ENCODE measurements at places on chromosomes 2 and 18.

DNA sequence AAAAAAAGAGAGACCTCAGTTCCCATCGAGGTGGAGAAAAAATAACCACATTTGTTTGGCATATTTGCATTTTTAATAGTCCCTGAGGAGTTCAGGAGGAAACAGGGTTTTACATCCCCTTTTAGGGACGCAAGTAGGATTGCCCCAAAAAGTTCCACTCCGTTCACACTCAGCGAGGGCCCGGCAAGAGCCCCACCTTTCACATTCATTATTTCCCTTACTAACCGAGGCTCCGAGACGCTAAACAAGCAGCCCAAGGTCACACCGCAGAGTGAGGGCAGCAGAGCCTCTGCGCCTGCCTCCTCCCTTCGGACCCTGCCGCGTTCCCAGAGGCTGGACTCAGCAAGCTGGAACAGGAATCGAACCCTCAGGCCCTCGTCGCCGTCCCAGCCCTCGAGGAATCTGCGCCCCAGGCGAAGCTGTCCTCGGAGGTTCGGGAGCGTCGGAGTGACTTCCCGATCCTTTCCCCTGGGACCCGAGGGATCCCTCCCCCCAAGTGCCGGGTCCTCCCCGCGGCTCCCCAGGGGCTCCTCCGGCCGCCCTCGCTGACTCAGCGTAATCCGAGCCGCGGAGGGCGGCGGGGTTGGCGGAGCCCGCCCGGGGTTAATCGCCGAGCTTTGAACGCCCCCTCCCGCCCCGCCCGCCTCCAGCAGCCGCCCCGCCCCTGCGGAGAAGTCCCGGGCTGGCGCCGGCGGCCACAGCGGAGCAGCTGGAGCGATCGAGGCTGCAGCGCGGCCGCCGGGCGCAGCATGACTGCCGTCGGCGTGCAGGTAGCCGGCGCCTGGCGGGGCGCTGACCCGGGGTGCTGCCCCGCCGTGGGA lies at the start of gene TMEM37:
Gene TMEM37 (plus strand): TSS at position 700 of the 821 bp plus-strand sequence. CDS start 50 bp downstream, at position 750.
- DNase-seq = no peak

DNA sequence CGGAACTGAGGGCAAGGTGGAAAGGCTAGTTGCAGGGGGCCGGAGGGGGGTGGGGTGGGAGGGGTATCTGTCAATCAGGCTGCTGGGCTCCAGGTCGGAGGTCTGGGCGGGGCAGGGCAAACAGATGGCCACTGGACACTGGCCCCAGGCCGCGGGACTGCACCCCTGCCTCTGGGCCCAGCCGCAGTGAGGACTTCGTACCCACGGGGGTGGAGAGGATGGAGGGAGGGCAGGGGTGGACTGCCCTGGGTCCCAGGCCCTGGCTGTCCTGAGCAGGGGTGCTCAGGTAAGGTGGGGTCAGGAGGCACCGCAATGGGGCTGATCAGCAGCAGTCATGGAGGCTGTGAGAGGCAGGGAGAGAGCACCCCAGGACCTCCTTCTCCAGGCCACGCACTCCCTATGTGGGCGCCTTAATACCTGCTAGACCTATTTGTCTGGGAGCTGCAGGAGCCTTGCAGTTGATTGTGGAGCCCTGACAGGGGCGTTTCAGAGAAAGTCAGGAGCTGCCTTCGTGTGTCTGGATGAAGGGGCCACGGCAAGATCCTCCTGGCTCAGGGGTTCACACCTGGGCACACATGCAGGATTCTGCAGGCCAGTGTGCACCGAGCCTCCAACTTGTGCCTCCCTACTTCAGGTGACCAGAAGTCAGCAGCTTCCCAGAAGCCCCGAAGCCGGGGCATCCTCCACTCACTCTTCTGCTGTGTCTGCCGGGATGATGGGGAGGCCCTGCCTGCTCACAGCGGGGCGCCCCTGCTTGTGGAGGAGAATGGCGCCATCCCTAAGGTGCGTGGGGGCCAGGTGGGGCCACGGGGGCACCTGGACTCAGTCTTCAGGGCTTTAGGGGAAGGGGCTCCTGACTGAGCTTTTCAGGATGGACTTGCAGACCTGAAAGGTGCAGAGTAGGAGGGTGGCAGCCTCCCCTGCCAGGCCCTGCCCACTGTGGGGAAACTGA lies 1.5 kb downstream of the CTDSP1 start:
- DNase-seq = no peak

- no peak for DNase-seq
These were observed 30.6 kb downstream of the TMEM131 start for GRCh38 chr2:97965116-97965515.

DNA sequence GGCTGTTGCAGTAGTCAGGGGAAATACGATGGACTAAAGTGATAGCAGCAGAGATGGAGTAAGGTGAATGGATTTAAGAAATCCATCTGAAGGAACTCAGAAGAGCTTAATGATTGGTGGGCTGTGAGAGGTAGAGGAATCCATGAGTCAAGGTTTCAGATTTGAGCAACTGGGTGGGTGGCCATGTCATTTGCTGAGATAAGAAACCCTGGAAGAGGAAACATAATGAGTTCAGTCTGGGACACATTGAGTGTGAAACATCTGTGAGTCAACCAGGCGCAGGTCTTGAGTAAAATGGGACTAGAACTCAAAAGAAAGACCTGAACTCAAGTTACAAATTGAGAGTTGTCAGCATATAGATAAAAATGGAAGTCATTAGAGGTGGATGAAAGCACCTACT lies 19.7 kb upstream of the ASNSD1 start:
- DNase-seq = no peak

DNA sequence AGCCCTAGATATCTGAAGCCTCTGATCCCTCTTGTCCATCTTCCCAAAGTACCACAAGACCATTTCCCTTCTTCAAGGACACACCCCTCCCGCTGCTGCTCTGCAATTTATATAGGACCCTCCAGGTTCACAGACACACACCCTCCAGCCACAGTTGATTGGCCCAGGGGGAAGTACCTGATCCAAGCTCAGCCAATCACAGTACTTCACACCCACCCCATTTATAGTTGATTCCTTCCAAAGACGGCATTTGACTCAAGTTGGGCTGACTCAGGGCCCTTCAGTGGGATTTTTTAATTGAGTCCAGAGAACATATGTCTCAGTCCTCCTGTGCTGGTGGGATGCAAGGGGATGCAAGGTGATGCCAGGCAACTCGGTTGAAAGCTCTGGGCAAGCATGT lies 59.2 kb downstream of the GYPC start:
- no peak for DNase-seq

GRCh38 chr2:24970483-24971285 lies 1.1 kb downstream of the DNAJC27 start:
- DNase-seq = no peak

GRCh38 chr2:217615171-217615570 lies 387.6 kb downstream of the TNS1 start:
- DNase-seq = no peak

GRCh38 chr18:75203416-75204268 lies 5.3 kb downstream of the PTGR3 start:
- peak; percentile 92 for DNase-seq

DNA sequence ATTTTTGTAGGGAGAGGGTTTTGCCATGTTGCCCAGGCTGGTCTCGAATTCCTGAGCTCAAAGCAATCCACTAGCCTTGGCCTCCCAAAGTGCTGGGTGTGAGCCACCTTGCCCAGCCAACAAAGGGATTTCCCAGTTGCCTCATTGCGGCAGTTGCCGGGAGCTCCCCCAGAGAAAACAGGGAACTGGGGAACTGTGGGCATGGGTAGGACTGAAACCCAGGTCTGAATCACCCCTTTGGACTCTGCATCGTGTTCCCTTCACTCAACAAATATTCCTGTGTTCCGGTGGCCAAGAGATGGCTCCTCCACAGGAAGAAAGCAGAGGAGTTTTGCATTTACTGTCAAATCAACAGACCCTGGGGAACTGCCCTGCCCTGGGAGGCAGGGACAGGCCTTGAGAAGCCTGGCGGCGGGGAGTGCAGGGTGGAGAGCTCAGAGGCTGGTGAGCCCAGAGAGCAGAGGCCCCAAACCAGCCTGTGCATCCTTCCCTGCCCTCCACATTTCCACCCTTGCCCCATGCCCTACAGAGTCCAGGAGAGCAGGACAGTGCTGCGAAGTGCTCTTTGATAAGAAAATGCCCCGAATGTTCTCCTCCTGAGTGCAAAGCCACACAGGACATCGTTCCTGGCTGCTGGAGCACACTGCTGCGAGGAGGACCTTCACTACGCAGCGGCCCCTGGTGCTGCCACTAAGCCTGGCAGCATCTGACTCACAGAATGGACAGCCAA lies 24.9 kb downstream of the MYO7B start:
- DNase-seq = no peak

- no peak for DNase-seq
These were observed 237.6 kb upstream of the APCDD1 start for GRCh38 chr18:10216791-10217190.

DNA sequence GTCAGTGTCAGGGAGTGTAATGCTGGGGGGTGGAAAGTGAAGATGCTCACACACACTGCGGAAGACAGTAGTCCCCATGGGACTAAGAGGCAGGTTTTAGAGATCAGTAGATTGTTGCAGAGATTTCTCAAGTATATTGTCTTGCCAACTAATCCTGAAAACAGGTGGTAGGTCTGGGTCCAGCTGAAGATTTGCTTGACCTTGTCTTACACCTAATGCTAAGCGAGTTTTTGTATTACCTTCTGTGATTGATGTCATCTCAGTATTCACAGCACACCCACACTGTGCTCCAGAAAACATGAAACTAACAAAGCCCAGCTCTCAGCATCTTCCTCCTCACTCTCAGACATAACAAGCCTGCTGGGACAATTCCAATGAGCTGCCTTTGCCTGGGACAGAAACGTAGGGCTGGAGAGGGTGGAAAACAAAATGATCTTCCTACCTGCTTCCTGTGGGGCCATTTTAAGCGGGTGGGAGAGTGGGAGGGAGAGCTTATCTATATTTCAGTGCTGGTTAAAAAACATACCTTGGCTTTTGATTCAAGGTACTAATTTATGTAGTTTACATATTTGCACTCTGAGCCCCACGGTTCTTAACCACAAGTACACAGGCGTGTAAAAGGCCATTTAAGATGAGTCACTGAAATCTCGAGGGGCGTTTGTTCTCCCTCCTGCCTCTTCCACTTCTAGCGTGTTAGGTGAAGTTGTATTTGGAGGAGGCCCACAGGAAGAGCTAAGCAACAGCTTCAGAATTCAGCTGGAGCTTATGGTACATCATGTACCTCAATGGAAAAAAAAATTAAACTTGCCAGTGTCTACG lies 23.1 kb upstream of the RBMS1 start:
- DNase-seq = no peak

DNA sequence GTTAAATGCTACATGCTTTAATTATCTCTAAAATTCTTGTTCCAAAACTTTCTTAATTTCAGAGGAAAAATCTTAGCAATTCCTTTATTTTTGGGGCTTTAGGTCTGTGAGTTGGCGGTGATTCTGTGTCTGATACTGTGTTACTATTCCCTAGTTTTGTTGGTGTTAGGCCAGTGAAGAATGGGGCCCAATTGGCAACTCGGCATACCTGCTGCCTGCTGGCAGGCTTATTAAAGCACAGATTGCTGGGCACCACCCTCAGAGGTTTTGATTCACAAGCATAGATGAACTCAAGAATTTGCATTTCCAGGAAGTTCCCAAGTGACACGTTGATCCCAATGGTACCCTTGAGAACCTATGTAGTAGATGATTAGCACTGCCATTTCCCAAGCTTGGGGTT lies 101.6 kb downstream of the OSBPL6 start:
- no peak for DNase-seq

DNA sequence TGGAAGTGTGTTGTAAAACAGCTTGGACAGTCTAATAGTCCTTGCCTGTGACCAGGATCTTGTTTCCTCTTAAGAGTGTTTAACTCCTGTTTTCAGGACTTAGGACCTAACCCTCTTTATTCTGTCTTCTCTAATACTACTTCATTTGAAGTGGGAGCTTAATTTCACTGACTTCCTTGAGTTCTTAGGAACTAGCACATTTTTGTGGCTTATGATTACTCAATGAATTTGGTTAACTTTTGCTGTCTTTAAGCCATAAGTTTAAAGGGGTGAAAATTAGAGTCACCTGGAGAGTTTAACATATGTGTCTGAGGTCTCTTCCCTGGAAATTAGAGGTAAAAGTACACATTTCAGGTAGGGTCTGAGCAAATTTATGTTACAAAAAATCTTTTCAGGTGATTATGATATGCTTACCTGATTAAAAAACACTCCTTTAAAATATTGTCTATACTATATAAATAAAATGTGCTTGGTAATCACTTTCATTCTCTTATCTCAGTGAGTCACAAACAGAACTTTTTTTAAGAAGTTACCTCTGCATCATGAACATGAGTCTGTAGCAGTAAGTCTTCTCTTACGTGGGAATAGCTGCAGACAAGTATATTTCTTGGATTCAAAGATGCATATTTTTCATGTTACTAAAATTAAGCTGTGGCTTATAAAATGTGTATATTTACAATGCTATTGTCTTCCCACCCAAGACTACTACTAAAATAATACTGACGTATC lies 52.7 kb downstream of the ATP9B start:
- no peak for DNase-seq

- no peak for DNase-seq
These were observed 73.8 kb downstream of the KLF7 start for GRCh38 chr2:207091928-207092327.

GRCh38 chr2:40512256-40512655 lies 60.4 kb upstream of the SLC8A1 start:
- DNase-seq = no peak

DNA sequence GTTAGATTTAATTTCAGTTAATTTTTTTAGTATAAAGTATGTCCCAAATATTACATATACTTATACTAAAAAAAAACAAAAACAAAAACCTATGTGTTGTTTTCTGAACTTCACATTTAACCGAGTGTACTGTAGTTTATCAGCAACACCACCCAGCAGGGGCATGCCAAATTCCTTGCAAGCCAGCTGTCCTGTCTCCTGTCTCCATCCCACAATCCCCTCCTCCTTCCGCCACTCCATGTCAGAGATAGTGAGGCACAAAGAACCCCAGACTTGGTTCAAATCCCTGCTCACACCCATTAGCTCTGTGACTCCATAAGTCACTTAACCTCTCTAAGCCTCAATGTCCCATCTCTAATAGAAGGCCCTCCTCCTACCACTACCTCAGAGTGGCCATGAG lies 9.4 kb downstream of the CHST10 start:
- no peak for DNase-seq
